ENCODE measurements at places on chromosomes 16 and 17. TPM values are rescaled to one million over a fixed set of nuclear protein-coding genes. Genes with fewer than 3 reads are reported as not detected.

Gene MPV17L
- total RNA-seq: 19.3 TPM

Gene CHST5
- 0.16 TPM for total RNA-seq

Gene TBC1D3G
- not detected for total RNA-seq

Gene TMC7
- total RNA-seq: 2.8 TPM

Gene SPATA22
- 0.78 TPM for total RNA-seq

Gene TMEM231
- 17.0 TPM for total RNA-seq

Gene OR4D1
- total RNA-seq: under 0.01 TPM

Gene DHODH
- total RNA-seq: 3.9 TPM

Gene CTRB1
- not detected for total RNA-seq
